Sigmoid colon (tissue), 7 donors: ENCODE measurements at places on chromosomes 13 and 19. TPM values are rescaled to one million over a fixed set of nuclear protein-coding genes. Genes with fewer than 3 reads are reported as not detected.

DNA sequence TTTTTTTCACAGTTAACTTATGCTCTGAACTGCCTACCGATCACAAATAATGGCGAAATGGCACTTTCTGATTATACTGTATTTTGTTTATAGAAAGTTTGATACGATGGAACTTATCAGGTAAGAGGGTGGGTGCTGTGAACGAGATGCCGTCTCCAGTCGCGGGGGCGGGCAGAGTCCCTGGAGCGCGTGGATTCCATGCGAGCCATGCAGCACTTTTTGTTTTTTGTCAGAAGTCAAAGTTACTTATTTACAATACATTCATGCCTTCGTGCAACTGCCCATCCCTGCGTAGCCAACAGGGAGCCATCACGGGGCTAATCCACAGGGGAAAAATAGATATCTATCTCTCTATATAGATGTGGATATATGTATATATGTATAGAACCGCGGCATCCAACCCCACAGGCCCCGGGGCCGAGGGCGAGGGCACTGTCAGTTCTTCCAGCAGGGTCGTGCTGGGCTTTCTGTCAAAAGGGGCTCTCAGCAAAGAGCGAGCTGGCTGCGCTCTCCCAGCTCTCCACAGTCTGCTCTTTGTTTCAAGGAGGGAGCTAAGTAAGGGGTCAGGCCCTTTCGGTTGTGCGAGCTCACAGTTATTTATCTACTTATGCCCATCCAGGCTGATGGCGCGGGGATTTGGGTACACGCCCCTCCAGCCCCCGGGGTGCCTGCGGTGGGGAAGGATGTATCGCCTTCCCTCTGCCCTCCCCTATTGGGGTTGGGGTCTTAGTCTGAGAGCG, 3.4 kb downstream of the SLITRK1 start:
- peaks cover 57% of the 10 kb centered on the region for H3K27me3 ChIP-seq
- H3K4me1 ChIP-seq: peaks cover 38% of the 10 kb centered on the region
- H3K36me3 ChIP-seq: no peaks in the 10 kb centered on the region
- no peak overlapping the region for H3K4me3 ChIP-seq

- no peak overlapping the region for H3K4me3 ChIP-seq
- H3K4me1 ChIP-seq: peaks cover 28% of the 10 kb centered on the region
- H3K27ac ChIP-seq: peak overlapping the region; percentile 59
These were observed 62.5 kb downstream of the RFX2 start for GRCh38 chr19:6047741-6048251.

Gene ZNF17
- 14.0 TPM for total RNA-seq

Gene C3
- total RNA-seq: 553 TPM

DNA sequence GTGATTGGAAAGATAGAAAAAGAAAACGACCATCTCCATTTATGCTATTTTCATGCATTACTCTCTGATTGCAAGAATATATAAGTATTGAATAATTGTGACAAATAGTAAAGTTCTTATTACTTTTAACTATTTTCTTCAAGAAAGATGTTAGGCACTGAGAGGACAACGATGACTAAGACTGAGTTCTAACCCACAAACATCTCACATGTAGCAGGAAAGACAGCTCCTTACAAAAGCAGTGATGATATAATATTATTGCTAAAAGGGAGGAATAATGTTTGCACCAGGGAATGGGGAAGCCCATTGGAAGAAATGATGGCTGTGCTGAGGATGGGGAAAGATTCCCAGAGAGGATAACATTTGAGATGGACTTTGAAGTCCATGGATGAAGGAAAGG, 22.6 kb downstream of the RXFP2 start:
- H3K4me3 ChIP-seq: no peak overlapping the region
- H3K36me3 ChIP-seq: no peaks in the 10 kb centered on the region
- no peak for DNase-seq

DNA sequence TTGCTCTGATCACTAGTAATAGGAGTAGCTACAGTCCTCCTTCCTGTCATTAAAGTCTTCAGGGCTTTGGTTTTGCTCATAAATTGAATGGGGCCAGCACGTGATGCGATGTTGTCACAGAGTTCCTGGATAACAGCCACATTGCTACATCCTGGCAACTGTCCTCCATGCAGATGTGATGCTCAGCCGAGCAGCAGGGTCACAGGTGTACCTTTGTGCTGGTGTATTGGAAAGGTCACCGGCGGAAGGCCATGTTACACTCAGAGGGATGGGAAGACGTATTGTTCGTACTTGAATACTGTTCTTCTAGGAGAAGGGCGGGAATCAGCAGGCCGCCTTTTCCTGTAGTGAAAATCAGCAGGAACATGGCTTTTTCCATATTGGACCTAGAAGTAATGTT, 713.8 kb upstream of the GPC6 start:
- H3K36me3 ChIP-seq: no peaks in the 10 kb centered on the region
- DNase-seq: no peak
- no peaks in the 10 kb centered on the region for H3K4me1 ChIP-seq
- H3K27me3 ChIP-seq: no peaks in the 10 kb centered on the region
- no peak overlapping the region for H3K27ac ChIP-seq
- no peak overlapping the region for H3K4me3 ChIP-seq

DNA sequence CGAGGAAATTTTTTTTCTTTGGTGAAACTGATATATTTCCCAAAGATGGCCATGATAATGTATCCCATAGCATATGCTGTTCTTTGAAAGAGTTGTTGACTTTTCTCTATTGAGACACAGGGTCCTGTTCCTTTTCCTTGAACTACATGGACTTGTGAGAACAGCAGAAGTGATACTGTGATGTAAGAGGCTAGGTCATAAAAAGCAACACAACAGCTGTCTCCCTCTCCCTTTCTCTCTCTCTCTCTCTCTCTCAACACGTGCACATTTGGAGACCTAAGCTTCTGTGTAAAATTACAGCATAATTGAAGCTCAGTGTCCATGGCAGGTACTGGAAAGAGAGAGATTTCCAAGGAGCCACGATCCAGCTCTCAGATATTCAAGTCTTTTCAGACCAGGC, 1712.4 kb downstream of the EFNB2 start:
- H3K4me3 ChIP-seq: no peak overlapping the region
- H3K27ac ChIP-seq: no peak overlapping the region
- no peaks in the 10 kb centered on the region for H3K4me1 ChIP-seq
- H3K36me3 ChIP-seq: no peaks in the 10 kb centered on the region
- no peaks in the 10 kb centered on the region for H3K27me3 ChIP-seq

Gene TEX101
- not detected for total RNA-seq

DNA sequence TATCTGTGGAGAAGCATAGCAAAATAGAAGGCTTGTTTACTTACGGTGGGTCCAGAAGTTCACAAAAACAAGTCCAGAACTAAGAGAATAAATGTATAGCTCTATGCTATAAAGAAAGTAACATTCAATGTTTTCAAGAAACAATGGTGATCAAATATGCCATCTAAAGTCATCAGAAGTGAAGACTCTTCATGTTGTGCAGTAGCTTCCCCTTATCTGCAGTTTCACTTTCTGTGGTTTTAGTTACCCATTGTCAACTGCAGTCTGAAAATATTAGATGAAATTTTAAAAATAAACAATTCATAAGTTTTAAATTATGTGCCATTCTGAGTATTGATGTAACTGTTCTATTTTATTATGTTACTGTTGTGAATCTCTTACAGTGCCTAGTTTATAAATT, 72.5 kb downstream of the EDNRB start:
- H3K27me3 ChIP-seq: no peaks in the 10 kb centered on the region
- H3K36me3 ChIP-seq: no peaks in the 10 kb centered on the region
- DNase-seq: no peak

GRCh38 chr13:26653310-26653709, 95.8 kb downstream of the WASF3 start:
- H3K27ac ChIP-seq: no peak overlapping the region
- no peaks in the 10 kb centered on the region for H3K27me3 ChIP-seq
- DNase-seq: no peak
- no peak overlapping the region for H3K4me3 ChIP-seq
- H3K36me3 ChIP-seq: no peaks in the 10 kb centered on the region

Gene ZNF468
- 17.1 TPM for total RNA-seq

Gene SWSAP1
- 0.71 TPM for total RNA-seq

- H3K4me3 ChIP-seq: no peak overlapping the region
- H3K27me3 ChIP-seq: no peaks in the 10 kb centered on the region
- DNase-seq: no peak
- H3K4me1 ChIP-seq: no peaks in the 10 kb centered on the region
These were observed 281.0 kb downstream of the ATP8A2 start for GRCh38 chr13:25652764-25653163.

DNA sequence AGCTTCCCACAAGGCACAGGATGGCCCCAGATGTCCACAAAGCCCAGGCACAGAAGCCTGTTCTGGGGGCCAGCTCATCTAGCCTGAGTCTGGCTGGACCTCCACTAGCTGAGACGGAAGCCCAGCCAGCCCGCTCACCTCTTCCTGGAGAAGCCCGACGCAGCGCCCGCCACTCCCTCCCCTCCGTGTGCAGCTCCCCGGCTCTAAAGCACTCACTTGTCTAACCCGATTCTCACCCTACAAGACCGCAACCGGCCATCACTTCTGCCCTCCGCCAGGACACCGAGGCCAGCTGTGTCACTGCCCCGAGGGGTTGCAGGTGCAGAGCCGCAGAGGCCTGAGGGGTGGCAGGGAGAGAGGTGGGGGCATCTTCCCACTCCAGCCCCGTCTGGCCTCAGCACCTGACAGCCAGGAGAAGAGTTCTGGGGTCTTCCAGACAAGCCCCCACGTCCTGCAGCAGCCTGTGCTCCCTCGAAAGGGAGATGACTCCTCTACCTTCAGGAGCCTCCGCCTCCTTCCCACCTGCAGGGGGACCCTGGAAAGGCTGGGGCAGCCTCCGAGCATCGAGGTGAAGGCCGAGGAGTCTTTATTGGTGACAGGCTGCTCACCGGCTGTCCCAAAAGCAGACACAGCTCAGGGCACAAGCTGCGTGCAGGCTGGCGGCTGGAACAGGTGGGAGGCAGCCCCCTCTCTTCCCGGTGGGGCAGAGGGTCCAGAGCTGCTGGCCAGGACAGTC, 5.9 kb upstream of the DIRAS1 start:
- peaks cover 8% of the 10 kb centered on the region for H3K27me3 ChIP-seq
- peaks cover 13% of the 10 kb centered on the region for H3K4me1 ChIP-seq
- no peak overlapping the region for H3K27ac ChIP-seq
- H3K4me3 ChIP-seq: no peak overlapping the region

DNA sequence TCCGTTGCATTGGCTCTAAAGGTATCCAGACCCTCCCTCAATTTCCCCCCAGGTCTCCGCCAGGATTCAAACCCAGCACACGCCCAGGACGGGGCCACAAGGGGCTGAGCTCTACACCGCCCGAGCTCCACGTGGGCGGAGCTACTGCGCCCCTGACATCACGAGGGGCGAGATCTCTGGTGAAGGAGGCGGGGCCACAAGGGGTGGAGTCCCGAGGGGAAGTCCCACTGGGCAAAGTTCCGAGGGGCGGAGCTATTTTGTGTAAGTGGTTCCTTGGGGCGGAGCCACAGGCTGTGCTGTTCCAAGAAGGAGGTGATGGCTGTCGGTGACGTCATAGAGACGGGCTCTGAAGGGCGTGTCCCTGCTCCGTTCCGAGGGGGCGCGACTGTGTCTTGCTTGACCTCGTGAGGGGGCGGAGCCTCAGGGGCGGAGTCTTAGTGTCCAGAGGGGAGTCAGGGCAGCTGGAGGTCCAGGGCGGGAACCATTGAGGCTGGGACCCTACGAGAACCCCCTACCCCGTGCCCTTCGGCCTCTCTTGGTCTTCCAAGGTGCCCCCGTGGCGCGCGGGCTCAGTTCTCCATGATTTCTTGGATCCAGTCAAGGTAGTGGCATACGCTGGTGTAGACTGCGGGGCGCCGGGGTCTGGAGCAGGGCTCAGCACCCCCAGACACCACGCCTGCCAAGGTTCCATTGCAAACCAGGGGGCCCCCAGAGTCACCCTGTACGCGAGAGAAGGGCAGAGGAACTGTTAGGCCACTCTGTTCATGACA, 1.3 kb upstream of the KLK8 start:
- no peaks in the 10 kb centered on the region for H3K27me3 ChIP-seq
- peak; percentile 57 for DNase-seq
- H3K4me3 ChIP-seq: no peak overlapping the region
- H3K36me3 ChIP-seq: no peaks in the 10 kb centered on the region
- no peaks in the 10 kb centered on the region for H3K4me1 ChIP-seq
- H3K27ac ChIP-seq: no peak overlapping the region

Gene CPB2
- total RNA-seq: not detected
